ENCODE measurements at places on chromosomes 12 and 14. TPM values are rescaled to one million over a fixed set of nuclear protein-coding genes. Genes with fewer than 3 reads are reported as not detected.
A peak's percentile ranks its signal among the peaks of the same experiment; 100 is the strongest.

- H3K36me3 ChIP-seq: no peaks in the 10 kb centered on the region
- no peak for DNase-seq
- peaks cover 42% of the 10 kb centered on the region for H3K27me3 ChIP-seq
- peaks cover 2% of the 10 kb centered on the region for H3K4me1 ChIP-seq
- H3K4me3 ChIP-seq: peak overlapping the region; percentile 61
Measured at GRCh38 chr14:102927878-102928411, 5.5 kb downstream of the AMN start.

Gene OLR1
- not detected for total RNA-seq

GRCh38 chr12:1768615-1769014, 51.8 kb upstream of the LRTM2 start:
- no peak for DNase-seq
- H3K27ac ChIP-seq: no peak overlapping the region
- H3K4me1 ChIP-seq: peaks cover 2% of the 10 kb centered on the region
- H3K27me3 ChIP-seq: no peaks in the 10 kb centered on the region

GRCh38 chr12:91094032-91094662, 17.1 kb downstream of the LUM start:
- no peak for DNase-seq
- H3K4me1 ChIP-seq: no peaks in the 10 kb centered on the region
- no peaks in the 10 kb centered on the region for H3K27me3 ChIP-seq
- H3K36me3 ChIP-seq: no peaks in the 10 kb centered on the region

DNA sequence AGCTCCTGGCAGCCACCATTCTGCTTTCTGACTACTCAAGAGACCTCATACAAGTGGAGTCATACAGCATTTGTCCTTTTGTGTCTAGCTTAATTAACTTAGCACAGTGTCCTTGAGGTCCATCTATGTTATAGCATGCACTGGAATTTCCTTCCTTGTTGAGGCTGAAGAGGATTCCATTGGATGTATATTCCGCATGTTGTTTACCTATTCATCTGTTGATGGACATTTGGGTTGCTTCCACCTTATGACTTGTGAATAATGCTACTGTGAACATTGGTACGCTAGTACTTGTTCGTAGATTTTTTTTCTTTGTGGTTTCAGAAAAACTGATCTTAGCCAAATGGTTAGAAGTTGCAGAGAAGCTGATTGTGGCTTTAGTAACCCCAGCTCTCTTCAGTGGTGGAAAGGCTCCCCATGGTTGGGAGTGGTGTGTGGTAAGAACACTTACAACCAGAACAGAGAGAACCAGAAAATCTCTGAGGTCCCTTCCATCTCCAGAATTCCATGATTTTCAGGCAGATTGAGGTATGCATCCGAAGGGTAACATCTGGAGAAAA, 118.4 kb downstream of the SAMD4A start:
- H3K36me3 ChIP-seq: no peaks in the 10 kb centered on the region
- DNase-seq: no peak
- peaks cover 16% of the 10 kb centered on the region for H3K4me1 ChIP-seq
- no peak overlapping the region for H3K27ac ChIP-seq
- H3K27me3 ChIP-seq: peaks cover 37% of the 10 kb centered on the region

DNA sequence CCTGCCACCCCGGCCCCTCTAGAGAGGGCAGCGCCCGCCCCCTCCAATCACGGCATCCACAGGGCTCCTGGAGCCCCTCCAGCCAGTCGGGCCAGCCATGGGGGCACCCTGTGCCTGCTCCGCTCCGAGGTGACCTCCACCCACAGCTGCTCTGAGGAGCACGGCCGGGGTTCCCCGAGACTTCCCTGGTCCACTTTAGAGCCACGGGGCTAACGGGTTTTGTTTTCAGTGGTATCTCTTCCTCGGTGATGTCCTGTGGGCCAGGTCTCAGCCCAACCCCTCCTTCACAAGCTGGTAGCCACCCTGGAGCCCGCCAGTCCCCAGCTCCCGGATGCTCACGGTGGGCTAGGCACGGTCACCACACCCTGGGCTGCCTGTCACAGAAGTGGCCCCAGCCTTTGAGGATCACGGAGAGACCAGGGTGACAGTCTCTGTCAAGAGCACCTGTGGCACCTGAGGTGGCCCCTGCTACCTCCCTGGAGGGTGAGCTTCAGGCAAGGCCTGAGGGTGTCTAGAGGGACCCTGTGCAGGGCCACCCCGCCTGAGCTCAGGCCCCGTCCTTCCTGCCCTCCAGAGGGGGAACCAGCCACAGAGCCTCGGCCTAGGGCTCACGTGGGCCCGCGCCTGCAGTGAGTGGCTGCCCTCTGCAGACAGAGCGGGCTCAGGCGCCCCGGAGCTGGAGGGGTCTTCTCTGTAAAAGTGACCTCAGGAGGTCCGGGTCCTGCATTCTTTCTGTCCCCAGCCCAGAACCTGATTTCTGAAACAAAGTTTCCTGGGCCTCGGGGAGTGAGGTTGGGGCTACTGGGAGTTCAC, 146.0 kb upstream of the C14orf180 start:
- H3K36me3 ChIP-seq: no peaks in the 10 kb centered on the region
- no peaks in the 10 kb centered on the region for H3K4me1 ChIP-seq
- H3K4me3 ChIP-seq: no peak overlapping the region
- DNase-seq: peak; percentile 30
- H3K27me3 ChIP-seq: no peaks in the 10 kb centered on the region
- no peak overlapping the region for H3K27ac ChIP-seq

GRCh38 chr14:98555440-98555839, 716.6 kb downstream of the BCL11B start:
- H3K4me3 ChIP-seq: no peak overlapping the region
- H3K4me1 ChIP-seq: no peaks in the 10 kb centered on the region
- H3K36me3 ChIP-seq: no peaks in the 10 kb centered on the region
- no peak for DNase-seq
